ENCODE measurements at places on chromosomes 13 and 19. TPM values are rescaled to one million over a fixed set of nuclear protein-coding genes. Genes with fewer than 3 reads are reported as not detected.

DNA sequence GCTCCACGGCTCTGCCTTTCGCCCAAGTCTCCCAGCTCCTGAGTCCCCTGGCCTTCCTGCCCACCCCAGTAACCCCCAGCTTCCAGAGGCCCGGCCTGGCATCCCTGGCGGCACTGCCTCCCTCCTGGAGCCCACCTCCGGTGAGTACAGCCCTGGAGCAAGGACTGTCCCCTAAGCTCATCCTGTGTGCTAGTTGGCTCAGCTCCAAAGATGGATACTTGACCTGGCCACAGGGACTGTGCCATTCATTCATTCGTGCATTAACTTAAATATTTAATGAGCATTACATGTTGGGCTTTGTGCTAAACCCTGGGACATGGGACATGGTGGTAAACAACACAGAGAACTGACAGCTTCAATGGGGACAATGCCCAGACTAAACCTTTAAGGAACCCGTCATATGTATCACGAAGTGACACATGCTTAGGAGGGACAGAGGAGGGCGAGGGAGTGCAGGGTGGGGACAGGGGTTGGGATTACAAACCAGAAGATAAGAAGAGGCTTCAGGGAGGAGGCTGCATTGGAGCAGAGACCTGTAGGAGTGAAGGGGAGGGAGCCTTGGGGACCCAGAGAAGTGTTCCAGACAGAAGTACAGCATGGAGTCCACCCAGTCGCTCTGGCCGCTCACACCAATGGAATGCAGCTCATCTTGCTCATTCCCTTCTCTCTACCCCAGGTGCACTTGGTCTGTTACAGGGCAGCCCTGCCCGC lies 6.9 kb upstream of the OVOL3 start:
- peak; percentile 38 for DNase-seq

GRCh38 chr13:30256713-30257467 lies 50.5 kb downstream of the KATNAL1 start:
- DNase-seq = no peak

DNA sequence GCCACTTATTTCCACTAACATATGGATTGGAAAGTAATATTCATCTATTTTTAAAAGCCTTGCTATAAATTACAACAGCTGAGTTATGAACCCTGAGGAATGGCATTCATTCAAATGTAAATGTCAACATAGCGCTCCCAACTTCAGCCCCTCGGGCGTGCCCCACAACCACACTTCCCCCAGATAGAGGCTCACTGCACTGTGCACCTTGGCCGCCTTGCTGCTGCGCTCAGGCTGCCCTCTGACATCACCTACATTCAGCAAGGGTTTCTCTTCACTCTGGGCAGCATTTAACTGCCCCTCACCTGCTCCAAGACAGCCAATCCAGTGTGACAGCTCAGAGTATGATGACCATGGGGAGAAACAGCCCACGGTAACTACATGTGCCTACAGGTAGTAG lies 35.1 kb downstream of the SIAH3 start:
- DNase-seq = no peak

- no peak for DNase-seq
Measured at GRCh38 chr13:67696775-67697174, 466.6 kb upstream of the PCDH9 start.

DNA sequence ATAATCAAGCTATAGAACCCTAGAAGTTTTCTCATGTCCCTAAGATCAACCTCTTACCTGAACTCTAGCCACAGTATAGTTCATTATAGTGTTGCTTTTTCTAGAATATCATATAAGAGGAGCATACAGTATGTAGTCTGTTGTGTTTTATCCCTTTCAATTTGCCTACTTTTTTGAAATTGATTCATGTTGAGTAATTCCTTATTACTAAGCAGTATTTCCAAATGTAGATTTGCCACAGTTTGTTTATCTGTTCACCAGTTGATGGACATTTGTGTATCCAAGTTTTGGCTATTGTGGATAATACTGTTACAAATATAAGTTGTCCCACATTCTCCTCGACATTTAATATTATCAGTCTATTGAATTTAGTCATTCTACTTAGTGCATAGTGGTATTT lies 138.0 kb downstream of the LMO7 start:
- DNase-seq = no peak

DNA sequence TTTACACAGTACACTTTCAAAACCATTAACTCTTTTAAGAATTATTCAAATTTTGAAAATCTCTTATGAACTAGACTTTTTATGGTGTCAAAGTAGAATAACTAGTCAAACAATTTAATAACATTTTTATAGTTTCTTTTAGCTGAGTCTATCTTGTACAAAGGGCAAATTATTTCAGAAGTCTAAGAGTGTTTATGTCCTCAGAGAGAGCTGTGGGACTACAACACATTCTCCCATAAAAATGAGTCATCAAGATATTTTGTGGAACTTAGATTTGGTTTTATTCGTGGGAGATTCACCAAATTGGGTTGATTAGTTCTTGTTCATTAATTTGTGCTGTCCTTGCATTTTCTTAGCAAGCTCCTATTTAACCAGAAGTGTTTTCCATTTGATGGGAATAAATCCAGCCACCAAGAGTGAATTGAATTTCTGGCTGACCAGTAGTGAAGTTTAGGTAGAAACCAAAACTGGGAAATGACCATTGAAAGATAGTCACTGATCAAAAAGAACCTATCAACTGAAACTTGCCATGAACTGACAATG lies 291.0 kb downstream of the DLEU7 start:
- DNase-seq = peak; percentile 45

DNA sequence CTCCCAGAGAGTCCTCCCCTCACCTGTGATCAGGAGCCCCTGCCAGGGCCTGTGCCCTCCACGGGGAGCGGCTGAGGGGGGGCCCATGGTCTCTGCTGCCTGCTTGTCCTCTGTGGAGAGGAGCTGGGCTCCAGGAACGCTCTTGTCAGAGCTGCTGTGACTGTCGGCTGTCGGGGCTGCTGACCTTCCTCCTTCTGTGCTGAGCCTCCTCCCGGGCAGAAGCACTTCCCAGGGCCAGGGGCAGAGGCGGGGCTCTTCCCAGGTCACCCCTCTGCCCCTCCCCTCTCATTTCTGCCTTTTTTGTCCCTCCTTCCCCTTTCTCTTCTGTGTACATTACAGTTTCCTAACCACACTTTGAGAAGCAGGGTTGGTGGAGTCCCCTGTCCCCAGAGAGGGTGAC lies at the start of gene CEACAM4:
Gene CEACAM4 (minus strand): TSS at position 198 of the 400 bp plus-strand sequence. CDS start 111 bp downstream, at position 87.
- DNase-seq = no peak

DNA sequence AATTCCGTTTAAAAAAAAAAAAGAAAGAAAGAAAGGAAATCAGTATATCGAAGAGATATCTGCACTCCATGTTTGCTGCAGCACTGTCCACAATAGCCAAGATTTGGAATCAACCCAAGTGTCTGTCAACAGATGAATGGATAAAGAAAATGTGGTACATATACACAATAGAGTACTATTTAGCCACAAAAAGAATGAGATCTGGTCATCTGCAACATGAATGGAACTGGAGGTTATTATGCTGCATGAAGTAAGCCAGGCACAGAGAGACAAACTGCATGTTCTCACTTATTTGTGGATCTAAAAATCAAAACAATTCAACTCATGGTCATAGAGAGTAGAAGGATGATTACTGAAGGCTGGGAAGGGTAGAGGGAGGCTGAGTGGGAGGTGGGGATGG lies 16.3 kb downstream of the ZNF565 start:
- no peak for DNase-seq

GRCh38 chr13:64305246-64305645 lies 2889.6 kb upstream of the PCDH20 start:
- peak; percentile 9 for DNase-seq

- DNase-seq = no peak
Measured at GRCh38 chr13:44116562-44117332, 237.0 kb downstream of the LACC1 start.

- DNase-seq = no peak
Measured at GRCh38 chr19:19866611-19867248, 1.0 kb downstream of the ZNF253 start.

- DNase-seq = no peak
Measured at GRCh38 chr13:110554946-110555345, 6.6 kb downstream of the RAB20 start.

GRCh38 chr13:28763887-28764286 lies 45.1 kb upstream of the SLC46A3 start:
- no peak for DNase-seq

- no peak for DNase-seq
Measured at GRCh38 chr13:97242755-97243497, 20.8 kb downstream of the MBNL2 start.

- DNase-seq = peak; percentile 33
Measured at GRCh38 chr13:77375560-77376108, 48.7 kb upstream of the MYCBP2 start.

- no peak for DNase-seq
Measured at GRCh38 chr13:73481886-73482445, 423.2 kb downstream of the KLF5 start.

GRCh38 chr13:51668580-51669195 lies 84.4 kb downstream of the WDFY2 start:
- no peak for DNase-seq

DNA sequence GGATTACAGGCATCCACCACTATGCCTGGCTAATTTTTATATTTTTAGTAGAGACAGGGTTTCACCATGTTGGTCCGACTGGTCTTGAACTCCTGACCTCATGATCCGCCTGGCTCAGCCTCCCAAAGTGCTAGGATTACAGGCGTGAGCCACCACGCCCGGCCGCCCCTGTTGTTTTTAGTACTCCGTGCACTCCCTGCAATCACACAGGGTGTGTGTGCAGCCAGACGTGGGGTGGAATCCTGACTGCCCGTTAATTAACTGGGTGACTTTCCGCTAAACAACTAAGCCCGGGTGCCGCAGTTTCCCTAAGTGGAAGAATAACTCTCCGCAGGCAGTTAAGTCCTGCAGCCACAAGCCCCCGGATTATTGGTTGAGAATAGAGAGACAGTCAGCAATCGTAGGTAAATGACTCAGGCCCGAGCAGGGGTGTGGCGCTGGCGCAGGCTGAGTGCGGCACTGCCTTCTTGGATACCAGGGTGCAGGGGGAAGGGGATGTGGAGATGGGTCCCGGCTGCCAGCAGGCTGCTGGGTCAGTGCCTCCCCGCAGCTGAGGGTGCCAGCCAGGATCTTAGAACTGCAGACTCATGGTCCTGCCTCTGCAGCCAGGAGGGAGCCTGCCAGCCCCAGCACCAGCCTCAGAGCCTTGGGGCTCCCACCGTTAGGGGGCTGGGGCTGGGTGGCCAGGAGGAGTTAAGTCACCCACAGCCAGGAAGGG lies 6.1 kb upstream of the FXYD3 start:
- peak; percentile 15 for DNase-seq

DNA sequence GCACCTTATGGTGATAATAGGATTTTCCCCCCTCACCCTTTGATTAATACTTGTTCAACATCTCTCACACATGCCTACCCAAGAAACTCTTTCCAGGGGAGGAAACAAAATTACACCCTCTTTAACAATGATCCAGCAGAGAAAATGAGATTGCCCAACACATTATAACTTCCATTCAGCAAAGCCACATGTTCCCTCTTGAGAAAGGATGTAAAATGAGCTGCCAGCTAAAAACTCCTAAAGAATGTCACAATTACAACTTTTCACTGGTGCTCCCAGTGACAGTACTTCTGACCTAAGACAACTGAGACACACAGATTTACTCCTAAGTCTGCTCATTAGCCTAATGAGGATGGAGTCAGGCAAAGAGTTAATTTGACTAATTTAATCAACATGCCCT lies 621.4 kb downstream of the DIAPH3 start:
- DNase-seq = no peak

- no peak for DNase-seq
Measured at GRCh38 chr19:49594993-49595818, 4.2 kb downstream of the PRR12 start.

GRCh38 chr19:1481893-1482360 lies 2.9 kb upstream of the C19orf25 start:
- no peak for DNase-seq

- DNase-seq = no peak
Measured at GRCh38 chr13:31733066-31733465, 6.3 kb upstream of the RXFP2 start.

GRCh38 chr19:14054721-14055120 lies 7.2 kb downstream of the PALM3 start:
- no peak for DNase-seq

- no peak for DNase-seq
Measured at GRCh38 chr13:29020314-29020713, 200.2 kb downstream of the MTUS2 start.

- DNase-seq = no peak
Measured at GRCh38 chr19:45352471-45352870, 11.9 kb downstream of the KLC3 start.

GRCh38 chr19:11479898-11480714 lies 740 bp downstream of the ELAVL3 start:
- DNase-seq = no peak

- DNase-seq = no peak
Measured at GRCh38 chr19:47891622-47891922, 5.5 kb upstream of the SULT2A1 start.

The VSTM1 gene
- total RNA-seq = not detected

The S1PR4 gene
- not detected for total RNA-seq

The NCCRP1 gene
- total RNA-seq = not detected

The ATXN8OS gene
- total RNA-seq = not detected

The CCDC159 gene
- 7.9 TPM for total RNA-seq

The CAB39L gene
- total RNA-seq = 0.94 TPM

The IZUMO1 gene
- total RNA-seq = not detected

The CYP2A13 gene
- total RNA-seq = not detected

The LIPE gene
- 0.17 TPM for total RNA-seq

The RUVBL2 gene
- 292 TPM for total RNA-seq

The FUT2 gene
- total RNA-seq = not detected

The RNF225 gene
- not detected for total RNA-seq

The UBE2L5 gene
- not detected for total RNA-seq

The CGB8 gene
- total RNA-seq = 21.3 TPM

The TNFRSF19 gene
- 55.5 TPM for total RNA-seq

The KLK15 gene
- not detected for total RNA-seq

The ZNF564 gene
- total RNA-seq = 8.7 TPM

The SLC15A1 gene
- total RNA-seq = not detected

The IFNL4 gene
- not detected for total RNA-seq

The C1QTNF9B gene
- total RNA-seq = not detected
